Right renal cortex interstitium (tissue), 3 donors: ENCODE measurements at places on chromosomes 7 and 10.

- DNase-seq = peak; percentile 82
These were observed at the start of gene ITGB8 for GRCh38 chr7:20330239-20330927. TSS of gene ITGB8 (plus strand) at chr7:20330900. CDS start at chr7:20331807, 907 bp downstream.

DNA sequence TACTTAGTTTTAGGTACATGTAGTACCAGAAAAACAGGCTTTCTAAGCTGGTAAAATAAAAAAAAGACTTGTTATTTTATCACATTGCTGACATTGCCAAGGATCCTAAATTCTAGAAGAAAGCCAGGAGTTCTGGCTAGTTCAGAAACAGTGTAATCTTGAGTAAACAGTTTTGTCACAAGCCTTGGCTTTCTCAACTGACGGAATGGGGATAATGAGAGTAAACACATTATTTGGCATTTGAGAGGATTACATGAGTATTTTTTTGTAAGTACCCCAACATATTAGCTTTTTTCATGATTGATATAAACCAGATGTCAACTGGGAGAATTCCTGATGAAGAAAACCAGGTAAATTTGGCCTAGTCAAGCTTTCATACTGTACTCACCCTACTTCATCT is 269.8 kb downstream of the SORCS1 start:
- no peak for DNase-seq

- no peak for DNase-seq
These were observed 97.8 kb upstream of the PPIF start for GRCh38 chr10:79249186-79250121.

- DNase-seq = peak; percentile 97
These were observed at the start of gene SLC25A28 for GRCh38 chr10:99619851-99620710. TSS of gene SLC25A28 (minus strand) at chr10:99620439. CDS start at chr10:99620335, 104 bp downstream.

GRCh38 chr10:96357038-96357620 is 1.7 kb downstream of the OPALIN start:
- no peak for DNase-seq

DNA sequence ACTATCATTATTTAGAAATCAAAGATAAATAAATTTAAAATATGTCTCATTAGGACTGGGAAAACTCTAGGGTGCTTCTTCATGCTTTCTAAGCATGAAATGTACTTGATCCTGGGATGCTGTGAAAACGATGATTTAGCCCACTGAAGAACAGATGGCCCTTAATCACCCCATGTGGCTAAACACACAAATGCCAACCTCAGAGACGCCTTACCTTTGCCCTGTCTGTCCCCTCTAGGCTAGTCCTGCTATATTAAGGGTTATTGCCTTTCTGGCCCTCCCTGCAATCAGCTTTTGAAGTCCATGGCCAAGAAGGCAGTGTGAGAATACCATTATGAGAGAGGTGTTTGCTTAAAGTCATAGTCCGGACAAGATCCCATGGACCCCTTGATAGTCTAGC is 217.2 kb downstream of the TWIST1 start:
- no peak for DNase-seq

DNA sequence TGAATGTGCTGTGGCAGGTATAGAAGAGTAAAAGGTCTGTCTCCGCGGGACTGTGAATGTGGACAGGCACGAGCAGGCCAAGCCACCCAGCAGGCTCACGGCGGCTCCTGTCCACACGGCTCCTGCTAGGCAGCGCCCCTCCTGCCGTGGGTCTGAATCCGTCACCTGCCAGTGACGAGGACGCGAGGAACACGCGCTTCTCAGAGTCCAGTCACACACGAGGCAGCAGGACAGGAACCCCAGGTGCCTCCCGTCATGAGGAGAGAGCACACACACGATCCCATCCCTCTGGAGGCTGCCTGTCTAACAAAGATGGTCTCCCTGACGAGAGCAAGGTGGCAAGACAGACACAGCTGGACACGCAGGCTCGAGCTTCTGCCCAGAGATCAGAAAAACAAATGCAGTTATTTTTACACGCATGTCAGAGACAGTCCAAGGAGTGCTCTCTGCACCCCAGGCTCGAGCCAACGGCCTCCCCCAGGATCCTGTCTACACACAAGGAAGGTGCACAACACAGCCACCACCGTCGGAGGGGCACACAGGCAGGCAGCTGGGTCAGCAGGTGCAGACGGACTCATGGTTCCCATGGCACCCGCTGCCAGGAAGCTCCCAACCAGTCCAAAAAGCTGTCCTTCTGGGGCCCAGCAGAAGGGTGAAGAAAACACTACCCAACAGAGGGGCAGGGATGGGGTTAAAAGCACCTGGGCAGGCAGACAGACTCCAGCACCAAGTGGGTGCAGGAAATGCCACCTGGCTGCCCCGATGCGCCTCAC is 103.2 kb downstream of the MAD1L1 start:
- DNase-seq = no peak

DNA sequence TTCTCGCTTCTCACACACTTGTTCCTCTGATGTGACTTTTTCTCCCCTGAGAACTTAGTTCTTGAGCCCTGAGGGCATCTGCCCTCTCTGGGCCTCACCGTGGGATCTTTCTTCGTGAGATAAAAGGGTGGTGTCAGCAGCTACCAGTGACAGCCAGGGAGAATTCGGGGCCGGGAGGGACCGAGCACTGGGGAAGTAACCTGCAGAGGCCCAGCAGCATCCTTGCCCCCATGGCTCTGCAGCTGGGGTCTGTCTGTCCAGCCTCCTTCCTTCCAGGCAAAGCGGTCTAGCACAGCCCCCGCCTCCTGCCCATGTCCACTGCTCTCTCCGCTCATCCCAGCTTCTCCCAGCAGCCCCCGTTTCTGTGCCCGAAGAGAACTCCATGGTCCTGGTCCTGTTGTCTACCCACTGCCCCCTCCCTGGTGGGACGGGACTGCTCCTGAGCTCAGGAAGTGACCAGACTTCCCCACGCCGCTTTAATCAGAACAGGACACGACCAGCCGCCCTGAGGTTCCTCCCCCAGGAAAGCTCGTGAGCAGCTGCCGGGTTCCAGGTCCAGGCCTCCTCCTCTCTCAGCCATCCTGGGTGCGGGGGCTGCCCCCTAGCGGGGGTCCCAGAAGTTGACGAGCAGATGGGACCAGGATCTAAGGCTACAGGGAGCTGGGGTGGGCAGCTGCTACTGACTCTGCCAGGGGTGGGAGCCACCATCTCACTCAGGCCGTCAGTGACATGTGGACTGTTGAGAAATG is 187.5 kb downstream of the WDR37 start:
- no peak for DNase-seq

GRCh38 chr7:28224675-28225074 is 44.1 kb upstream of the JAZF1 start:
- DNase-seq = no peak

- DNase-seq = no peak
These were observed 499.4 kb downstream of the RPS24 start for GRCh38 chr10:78533098-78533497.
